IPS DF 19.7 (cell line): ENCODE measurements at places on chromosomes 6 and 20.
A peak's percentile ranks its signal among the peaks of the same experiment; 100 is the strongest.

- DNase-seq, result no peak
Measured at GRCh38 chr6:111469543-111469942, 13.5 kb downstream of the REV3L start.

DNA sequence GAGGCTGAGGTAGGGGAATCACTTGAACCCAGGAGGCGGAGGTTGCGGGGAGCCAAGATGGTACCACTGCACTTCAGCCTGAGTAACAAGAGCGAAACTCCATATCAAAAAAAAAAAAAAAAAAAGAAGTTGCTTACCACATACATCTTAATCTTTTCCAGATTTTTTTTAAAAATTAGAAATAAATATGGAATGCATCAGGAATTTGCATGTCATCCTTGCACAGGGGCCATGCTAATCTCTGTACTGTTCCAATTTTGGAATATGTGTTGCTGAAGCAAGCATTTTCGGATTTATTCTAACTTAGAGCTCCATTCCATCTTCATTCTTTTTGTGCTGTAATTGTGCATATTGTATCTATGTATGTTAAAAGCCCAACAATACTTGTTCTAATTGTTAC is 62.5 kb downstream of the TRPC4AP start:
- DNase-seq, result no peak

- DNase-seq, result no peak
Measured at GRCh38 chr6:113304116-113304515, 553.0 kb upstream of the MARCKS start.

- no peak for DNase-seq
Measured at GRCh38 chr6:98241630-98242029, 592.7 kb upstream of the POU3F2 start.

- peak; percentile 15 for DNase-seq
Measured at GRCh38 chr6:12776291-12776690, 59.7 kb downstream of the PHACTR1 start.

DNA sequence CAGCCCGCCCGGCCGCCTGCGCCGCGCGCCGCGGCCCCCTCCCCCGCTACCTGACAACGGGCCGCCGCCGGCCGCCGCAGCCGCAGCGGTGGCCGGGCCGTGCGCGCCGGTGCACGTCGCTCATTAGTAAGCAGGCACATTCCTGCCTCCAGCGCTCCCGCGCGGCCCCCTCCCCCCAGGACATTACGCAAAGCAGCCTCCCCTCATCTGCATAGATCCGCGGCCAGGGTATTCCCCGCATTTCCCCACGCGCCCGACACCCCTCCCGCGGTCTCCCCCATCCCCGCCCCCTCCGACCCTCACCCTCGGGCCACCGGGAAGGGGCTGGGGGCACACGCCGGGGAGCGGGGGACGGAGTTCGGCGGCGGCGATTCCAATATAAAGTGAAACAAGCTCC is at the start of gene HIVEP2:
Gene HIVEP2 (minus strand): TSS at position 128 of the 397 bp plus-strand sequence. CDS start 170,438 bp downstream, outside the sequence.
- DNase-seq, result no peak

GRCh38 chr6:24574809-24575208 is 71.2 kb downstream of the KIAA0319 start:
- DNase-seq, result no peak

- no peak for DNase-seq
Measured at GRCh38 chr6:46736906-46737305, 1.7 kb upstream of the PLA2G7 start.

GRCh38 chr20:34525709-34526416 is 9.6 kb downstream of the DYNLRB1 start:
- no peak for DNase-seq

GRCh38 chr6:159149641-159150040 is 19.6 kb upstream of the FNDC1 start:
- no peak for DNase-seq

DNA sequence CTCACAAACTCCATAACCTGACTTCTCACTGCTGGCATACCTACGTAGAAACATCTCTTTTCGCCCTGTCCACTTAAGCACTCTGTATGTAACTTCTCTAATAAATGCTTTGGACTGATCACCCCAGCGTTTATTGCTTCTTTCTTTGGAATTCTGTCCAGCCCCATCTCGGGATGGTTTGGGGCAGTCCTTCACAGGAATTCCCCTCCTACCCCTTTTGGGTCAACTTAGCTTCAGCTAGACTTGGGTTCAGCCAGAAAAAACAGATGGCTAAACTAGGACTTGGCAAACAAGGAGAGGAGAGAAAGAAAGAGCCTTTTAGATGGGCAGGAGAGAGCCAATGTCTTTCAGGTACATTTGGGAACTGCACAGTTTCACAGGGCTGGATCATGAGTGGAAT is 3.9 kb upstream of the LTV1 start:
- no peak for DNase-seq

DNA sequence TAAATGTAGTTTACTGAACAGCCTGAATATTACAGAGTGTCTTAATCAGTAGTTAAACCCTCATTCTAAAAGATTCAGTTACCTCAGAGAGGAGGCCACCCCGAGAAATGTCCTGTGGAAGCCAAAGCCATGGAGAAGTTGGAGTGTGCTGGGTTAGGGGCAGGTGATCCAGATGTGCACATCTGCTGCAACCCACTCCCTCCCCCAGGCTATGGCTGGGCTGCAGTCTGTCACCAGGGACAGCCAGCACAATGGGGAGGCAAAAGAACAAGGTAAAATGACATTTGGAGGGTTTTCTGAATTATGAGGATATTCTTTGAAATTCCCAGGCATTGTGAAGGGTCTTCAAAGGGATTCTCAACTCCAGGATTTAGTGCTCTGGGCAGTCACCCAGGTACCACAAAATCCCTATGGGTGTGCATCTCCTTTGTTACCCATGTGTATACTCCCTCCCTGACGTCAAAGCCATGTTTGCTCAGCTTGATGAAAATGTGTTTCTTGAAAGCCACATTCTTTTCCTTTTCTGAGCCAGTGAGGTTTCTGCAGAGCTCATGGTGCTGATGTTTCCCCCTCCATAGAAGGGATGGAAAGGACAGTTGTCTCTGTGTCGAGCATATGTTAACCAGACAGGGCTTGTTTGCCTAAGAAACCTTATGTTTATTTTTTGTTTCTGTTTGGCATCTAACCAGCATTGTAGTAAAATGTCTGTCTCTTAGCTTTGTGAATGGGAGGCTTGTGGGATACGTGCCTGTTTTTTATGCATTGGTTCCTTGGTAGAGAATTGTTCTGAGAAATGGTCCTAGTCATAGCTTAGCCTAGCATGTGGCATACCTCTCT is 212.3 kb upstream of the TBX18 start:
- no peak for DNase-seq

DNA sequence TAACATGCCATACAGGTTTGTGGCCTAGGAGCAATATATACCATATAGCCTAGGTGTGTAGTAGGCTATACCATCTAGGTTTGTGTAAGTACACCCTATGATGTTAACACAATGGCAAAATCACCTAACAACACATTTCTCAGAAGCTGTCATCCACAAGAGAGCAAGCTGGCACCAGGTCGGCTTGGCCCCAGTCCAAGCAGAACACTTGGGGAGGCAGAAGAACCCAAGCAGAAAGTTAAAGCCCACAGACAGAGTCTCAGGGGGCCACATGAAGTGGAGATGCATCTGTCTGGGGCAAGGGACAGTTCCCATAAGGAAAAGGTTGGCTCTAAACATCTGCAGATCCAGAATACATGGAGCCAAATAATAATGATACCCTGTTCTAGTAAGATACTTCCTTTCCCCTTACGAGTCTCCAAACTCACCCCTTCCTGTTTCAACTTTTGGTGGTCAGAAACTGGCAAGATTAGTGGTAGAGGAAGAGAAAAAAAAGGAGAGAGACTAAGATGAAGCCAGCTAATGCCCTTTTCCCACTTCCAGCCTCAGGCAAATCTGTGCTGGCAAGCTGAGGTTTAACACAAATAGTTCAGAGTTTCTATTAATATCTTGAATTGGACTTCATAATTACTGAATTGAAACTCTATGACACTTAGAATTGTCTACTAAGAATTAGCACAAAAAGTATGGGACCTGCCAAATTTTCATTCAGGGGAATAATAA is 29.5 kb downstream of the TCF21 start:
- no peak for DNase-seq

GRCh38 chr20:18048176-18048575 is 9.5 kb downstream of the OVOL2 start:
- no peak for DNase-seq

DNA sequence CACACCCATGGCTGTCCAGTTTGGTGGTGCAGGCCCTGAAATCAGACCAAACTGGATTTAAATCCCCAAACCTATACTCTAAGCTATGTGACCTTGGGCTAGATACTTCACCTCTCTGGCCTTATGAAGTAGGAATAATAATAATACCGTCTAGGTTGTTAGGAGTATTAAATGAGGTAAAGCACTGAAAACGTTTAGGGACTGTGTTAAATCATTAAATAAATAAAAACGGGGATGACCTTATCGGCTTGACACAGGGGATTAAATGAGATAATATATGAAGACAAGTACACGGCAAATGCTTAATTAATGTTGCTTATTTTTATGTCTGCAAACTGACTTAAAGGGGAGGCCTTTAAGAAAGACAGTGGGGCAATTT is 672 bp upstream of the STK4 start:
- DNase-seq, result no peak

DNA sequence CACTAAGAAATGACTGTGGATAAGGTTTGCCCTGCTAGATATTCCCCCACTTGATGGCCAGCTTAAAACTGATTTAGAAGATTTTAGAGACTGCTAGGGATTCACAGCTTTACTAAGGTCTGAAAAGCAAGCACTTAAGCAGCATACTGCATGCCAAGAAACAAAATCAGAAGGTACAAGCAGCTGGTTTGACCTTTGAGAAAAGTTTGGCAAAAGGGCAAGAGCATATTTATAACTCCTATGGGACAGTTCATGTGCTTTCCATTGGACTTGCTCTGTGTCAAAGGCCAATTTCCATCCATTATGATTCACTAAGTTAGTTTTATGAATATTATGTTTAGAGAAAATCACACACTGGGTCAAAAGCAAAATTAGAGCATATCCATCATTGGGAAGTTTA is 402.8 kb downstream of the PKHD1 start:
- no peak for DNase-seq

GRCh38 chr6:144725736-144726522 is 440.8 kb downstream of the UTRN start:
- DNase-seq, result no peak

DNA sequence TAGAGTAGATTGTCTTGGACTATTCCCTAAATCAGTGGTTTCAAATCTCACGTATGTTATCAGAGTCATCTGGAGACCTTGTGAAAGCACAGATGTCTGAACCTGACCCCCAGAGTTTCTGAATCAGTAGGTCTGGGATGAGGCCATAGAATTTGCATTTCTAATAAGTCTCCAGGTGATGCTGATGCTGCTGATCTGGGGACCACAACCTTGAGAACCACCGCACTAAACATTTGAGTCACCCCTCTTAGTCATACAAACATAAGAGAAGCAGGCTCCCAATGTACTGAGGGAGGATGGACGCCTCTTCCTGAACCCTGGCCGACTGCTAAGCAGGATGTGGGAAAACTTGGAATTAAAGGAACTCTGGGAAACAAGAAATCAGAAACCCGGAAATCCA is 187.8 kb upstream of the PRDM1 start:
- no peak for DNase-seq

GRCh38 chr6:160355001-160355400 is 6.8 kb downstream of the SLC22A3 start:
- DNase-seq, result no peak

DNA sequence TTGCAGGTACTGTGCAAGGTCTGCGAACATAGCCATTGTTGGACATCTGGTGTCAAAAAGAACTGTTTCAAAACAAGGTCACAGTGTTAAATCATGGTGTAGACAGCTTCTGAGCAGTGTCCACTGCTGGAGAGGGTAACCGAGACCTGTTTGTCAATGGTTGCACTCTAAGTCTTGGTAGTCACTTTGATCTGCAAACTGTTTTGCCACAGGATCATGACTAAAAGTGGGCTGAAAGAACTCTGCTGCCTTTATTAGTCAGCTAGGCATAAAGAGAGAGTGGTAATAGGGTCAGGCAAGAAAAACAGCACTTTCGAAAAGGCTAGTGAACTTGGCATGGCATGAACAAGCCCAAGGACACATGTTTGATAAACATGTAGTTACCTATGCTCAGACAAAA is 552.3 kb upstream of the CITED2 start:
- no peak for DNase-seq

DNA sequence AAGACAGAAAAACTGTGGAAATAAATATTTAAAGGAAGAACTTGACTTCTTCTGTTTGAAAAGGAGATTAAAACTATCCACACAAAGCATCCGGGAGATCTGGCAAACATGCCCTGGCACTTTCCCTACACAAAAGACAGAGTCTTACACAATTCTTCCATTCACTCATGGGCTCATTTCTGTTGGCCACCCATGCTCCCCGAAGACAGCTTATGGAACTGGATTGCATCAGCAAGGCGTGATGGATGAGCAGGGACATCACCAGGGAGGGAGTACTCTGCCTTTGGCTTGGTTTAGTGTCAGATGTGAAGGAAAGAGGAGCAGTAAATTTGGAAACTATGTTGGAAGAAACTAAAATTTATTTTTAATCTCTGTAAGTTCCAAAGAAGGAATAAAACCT is 379.3 kb downstream of the CD109 start:
- no peak for DNase-seq

DNA sequence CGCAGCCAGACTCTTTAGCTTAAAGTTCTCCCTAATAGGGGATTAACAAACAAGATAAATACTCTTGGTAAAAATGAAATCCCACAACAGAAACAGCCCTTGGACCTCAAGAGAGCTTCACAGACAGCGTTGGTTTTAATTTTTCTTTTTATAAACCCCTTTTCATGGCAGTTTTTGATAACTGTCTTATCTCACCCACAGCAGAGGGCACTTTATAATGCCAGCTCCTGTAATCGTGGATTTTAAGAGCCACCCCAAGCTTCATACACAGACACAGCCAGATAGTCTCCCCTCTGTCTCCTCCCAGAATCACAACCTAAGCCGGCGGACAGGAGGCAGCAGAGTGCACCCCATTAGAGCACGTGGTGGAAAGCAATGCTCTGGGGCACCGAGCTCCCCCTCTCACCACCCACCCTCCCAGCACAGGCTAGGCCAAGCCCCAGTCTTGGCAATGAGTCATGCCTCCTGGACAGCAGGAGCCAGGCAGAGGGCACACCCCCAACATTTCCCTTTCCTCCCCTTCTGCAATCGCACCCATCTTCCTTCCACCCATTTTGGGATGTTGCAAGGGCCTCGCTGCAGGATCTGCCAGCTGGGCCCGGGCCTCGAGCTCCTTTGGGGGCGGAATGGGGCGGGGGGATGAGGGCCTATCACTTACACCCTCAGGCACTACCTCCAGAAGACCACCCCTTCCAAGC is 2.4 kb downstream of the JAG1 start:
- DNase-seq, result no peak

GRCh38 chr20:43963233-43963632 is 48.6 kb downstream of the TOX2 start:
- DNase-seq, result no peak

DNA sequence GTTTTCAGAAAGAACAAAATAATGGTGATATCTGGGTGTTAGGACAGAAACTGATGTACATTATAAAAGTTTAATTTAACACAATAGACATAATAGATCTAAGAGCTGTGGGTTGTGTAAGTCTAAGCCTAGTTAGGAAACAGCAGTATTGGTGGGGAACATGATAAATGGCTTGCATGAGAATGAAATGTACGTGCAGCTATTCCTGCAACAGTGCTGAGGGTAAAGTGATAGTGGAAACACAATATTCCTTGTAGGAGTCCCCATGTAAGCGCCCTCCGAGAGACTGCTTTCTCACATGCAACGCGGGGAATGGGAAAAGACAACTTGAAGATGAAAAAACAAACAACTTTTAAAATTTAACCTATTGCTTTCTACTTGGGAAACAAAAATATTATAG is 96.6 kb upstream of the TRAF3IP2 start:
- no peak for DNase-seq

- DNase-seq, result no peak
Measured at GRCh38 chr6:109695468-109695867, 4.4 kb downstream of the FIG4 start.

GRCh38 chr6:162242915-162243314 is 484.7 kb downstream of the PRKN start:
- DNase-seq, result no peak
